ENCODE measurements at places on chromosomes 3 and 15.

DNA sequence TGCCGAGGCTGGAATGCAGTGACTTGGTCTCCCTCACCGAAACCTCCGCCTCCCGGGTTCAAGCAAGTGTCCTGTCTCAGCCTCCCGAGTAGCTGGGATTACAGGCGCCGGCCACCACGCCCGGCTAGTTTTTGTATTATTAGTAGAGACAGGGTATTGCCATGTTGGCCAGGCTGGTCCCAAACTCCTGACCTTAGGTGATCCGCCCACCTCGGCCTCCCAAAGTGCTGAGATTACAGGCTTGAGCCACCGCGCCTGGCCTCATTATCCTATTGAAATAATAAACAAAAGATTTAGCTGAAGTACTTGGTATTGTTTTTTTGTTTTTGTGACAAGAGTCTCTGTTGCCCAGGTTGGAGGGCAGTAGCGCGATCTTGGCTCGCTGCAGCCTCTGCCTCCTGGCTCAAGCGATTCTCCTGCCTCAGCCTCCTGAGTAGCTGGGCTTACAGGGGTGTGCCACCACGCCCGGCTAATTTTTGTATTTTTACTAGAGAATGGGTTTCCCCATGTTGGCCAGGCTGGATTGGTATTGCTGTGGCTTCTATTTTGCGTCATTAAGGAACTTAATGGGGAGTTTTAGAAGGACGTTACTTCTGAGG, 1.5 kb downstream of the RPL35A start:
- no peak for DNase-seq

DNA sequence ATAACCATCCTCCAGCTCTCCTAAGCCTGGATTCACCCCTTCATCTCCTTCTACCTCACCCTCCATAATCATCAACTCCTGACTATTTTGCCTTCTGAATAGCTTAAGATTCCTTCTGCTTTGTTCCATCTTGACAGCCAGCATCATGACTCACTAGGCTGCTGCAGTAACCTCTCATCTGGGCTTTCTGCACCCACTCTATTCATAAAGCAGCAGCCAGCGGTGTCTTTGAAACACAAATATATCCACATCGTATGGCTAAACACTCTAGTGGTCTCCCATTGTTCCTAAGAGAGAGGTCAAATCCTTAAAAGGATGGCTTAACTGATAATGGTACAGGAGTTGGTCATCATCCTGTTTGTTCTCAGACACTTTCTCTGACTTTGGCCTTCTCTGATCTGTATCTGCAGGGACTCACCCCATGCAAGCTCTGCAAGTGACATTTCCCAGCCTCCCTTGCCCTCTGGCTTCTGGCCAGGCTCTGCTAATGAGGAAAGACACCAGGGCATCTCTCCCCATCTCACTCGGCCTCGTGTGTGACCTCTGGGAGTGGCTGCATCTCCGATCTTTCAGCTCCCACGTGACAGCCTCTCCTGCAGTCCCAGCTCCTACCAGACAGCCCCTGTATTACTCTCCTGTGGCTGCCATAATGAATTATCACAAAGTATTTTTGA, 6.2 kb downstream of the GRK7 start:
- DNase-seq, result no peak

DNA sequence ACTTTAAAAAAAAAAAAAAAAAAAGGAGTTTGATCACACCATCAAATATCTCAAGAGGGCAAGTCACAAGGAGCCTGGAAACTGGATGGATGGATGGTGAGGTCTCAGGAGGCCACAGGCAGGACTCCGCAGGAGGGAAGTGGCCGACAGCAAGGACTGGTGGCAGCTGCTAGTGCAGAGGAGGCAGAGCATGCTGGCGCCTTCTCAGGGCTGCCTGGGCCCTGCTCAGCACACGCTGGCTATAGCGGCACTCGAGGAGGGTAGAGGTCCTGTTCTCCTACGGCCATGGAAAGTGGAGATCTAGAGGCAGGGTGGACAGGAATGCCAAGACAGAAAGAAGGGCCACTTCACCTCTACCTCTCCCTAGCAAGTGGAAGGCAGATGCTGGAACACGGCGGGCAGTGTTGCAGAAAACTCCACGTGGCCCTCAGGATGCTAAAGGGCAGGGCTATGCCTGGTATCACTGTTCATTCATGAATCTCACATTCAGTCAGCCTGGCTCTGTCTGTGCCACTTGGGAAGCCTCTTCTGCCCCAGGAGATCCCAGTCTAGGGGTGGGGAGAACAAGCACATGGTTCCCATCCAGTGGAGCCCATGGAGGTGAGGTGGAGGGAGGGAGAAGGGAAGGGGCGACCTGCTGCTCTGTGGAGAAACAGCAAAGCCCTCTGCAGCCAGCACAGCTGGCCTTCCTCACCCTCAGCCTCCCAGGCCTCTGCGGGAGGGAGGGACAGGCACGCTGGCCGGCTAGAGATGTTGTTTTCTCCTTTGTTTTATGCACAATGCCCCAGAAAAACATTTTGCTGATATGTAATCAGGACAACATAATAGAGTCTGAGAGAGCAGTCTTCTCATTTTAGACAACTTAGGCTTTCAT, 71.0 kb downstream of the OXNAD1 start:
- DNase-seq, result no peak

DNA sequence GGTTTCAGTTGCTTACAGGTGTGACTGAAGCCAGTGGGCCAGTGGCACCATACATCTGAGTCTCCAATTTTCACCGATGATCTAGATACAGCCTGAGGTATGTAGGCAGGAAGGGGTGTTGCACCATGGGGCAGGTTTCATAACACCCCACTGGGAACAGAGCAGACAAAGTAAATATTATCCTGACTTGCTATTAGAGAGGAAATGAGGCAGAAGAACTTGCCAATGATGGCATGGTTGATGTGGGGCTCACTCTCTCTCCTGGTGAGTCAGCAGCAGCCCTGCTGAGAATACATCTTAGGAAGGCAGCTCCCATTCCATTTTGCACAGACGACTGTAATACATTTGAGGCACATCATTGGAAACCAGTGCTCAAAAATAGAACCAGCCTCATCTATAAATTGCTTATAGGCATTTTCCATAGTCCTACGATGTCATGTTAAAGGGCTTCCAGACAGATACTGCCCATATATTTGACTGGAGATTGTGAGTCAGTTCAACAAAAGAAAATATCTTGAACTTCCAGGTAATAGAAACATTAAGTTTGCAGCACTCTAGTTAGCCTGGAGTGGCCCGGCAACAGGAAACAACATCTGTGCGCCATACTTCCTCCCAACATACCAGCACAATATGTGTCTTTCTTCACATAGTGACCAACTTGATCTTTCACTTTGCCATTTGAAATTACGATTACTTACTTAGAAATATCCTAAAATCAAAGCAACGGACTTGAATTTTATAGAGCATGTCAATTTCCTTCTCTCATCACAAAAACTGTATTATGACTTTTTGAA, 175.5 kb downstream of the NECTIN3 start:
- no peak for DNase-seq

- no peak for DNase-seq
Measured at GRCh38 chr3:70905491-70905890, 593.1 kb upstream of the MDFIC2 start.

GRCh38 chr15:70319466-70319865, 221.7 kb upstream of the TLE3 start:
- no peak for DNase-seq

GRCh38 chr3:21860082-21860475, 109.1 kb upstream of the ZNF385D start:
- DNase-seq, result no peak
